ENCODE measurements at places on chromosomes 12 and 14.

DNA sequence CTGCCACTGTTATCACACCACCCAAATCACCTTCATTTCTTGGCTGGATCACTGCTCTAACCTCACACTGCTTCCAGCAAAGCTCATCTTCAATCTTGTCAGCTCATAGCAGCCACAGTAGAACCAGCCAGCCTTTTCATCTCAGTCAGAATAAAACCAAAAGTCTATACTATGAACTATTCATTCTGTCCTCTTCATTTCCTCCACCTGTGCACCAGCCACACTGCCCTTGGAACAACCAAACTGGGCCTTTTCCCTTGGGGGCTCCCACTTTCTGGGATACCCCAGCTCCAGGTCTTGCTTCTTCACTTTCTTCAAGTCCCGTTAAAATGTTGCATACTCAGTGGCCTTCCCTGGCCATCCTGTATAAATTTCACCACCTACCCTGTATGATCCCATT lies 234.4 kb upstream of the DAAM1 start:
- DNase-seq, result no peak

DNA sequence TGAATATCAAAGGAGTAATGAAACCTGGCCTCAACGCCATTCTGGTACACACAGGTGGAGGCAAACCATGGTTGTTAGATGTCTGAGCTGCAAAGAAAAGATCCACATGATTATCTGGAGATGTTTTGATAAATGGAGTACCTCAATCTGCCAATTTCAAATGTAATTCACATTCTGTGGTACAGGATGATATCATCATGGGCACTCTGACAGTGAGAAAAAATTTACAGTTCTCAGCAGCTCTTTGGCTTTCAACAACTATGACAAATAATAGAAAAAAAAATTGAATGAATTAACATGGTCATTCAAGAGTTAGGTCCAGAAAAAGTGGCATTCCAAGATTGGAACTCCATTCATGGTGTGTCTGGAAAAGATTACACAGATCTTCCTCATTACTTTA lies 17.3 kb downstream of the TMED8 start:
- no peak for DNase-seq

- DNase-seq, result no peak
Observed at GRCh38 chr14:84584511-84584910, 945.4 kb upstream of the FLRT2 start.

GRCh38 chr12:119419381-119419780 lies 84.9 kb downstream of the CCDC60 start:
- DNase-seq, result no peak

DNA sequence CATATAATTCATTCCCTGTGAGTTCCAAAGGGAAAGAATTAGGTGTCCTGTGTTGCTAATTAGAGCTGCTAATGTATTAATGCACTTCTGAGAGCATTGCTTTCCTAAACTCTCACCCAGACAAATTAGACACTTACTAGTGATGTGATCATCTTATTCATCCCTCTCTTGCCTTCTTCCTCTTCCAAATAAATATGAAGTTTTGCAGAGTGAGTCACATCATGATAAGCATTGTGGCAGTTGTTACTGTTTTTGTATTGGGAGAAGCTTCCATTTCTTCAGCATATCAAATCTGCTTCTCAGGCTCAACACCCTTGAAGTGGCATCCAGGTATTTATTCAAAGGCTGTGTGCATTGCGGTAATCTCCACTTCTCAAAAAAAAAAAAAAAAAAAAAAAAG lies 37.3 kb upstream of the E2F7 start:
- DNase-seq, result no peak

DNA sequence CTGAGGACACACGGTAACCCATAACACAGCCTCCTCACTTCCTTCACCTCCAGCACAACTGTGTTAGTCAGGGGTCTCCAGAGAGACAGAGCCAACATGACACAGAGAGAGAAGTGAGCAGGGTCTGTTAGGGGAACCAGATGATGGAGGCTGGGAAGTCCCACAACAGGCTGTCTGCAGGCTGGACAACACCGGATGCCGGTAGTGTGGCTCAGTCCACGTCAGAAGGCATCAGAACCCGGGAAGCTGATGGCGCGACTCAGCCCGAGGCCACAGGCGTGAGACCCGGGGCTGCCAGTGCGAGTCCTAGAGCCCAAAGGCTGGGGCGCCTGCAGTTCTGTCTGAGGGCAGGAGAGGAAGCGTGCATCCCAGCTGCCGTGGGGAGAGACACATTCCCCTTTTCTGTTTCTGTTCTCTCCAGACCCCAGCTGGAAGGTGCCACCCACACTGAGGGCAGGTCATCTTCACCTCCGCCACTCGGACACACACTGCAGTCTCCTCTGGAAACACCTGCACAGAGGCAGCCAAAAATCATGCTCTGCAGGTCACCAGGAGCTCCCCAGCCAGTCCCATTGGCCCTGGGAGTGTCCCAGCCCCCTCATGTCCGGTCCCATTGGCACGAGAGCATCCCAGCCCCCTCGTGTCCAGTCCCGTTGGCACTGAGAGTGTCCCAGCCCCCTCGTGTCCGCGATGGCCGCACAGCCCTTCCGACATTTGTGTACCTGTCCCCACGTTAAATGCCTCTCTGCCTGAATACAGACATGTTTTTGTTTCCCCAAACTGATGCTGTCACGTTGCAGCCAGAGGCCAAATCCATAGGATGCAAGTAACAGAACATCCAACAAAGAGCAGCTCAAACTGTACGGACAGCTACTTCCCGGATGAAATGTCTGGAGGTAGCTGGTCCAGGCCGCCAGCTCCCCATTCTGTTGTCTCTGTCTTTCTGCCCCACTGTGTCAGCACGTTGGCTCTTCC lies 7.9 kb upstream of the FBRSL1 start:
- no peak for DNase-seq

DNA sequence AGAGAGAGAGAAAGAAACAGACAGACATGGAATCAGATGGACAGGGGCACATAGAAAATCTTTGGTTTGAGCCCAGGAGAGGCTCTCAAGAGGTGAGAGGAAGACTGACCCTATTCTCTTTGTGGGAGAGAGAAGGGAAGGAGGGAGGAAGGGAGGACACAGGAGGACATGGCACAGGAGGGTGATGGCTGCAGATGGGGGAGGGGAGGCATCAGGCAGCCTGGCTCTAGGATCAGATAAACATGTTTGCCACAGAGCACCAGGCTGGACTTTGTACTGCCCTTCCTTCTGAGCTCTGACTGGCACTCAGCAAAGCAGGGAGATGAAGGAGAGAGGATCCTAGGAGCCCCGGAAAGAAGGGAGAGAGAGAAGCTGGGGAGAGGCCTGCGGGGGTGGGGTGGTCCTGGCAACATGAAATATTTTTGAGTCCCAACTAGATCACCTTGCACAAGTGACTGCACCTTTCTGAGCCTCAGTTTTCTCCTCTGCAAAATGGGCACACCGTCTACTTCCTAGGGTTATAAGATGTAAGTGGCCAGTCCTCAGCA lies 6.1 kb downstream of the HNF1A start:
- no peak for DNase-seq

GRCh38 chr12:54306925-54307741 lies 6.3 kb upstream of the NFE2 start:
- DNase-seq, result peak; percentile 99

GRCh38 chr14:92631098-92631497 lies 117.3 kb downstream of the LGMN start:
- DNase-seq, result no peak

DNA sequence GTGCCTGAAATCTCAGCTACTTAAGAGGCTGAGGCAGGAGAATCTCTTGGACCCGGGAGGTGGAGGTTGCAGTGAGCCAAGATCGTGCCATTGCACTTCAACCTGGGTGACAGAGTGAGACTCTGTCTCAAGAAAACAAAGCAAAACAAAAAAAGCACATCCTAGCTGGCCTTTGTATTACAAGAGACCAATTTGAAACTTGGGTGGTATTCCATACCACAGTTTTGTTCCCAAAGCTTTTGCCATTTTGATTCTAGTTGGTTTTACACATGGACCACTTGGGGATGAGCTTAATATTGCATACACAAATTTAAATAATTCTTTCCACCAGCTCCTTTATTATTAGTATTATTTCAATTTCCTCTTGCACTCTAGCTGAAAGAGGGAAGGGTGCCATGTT lies 276.9 kb upstream of the SLC16A7 start:
- DNase-seq, result no peak

GRCh38 chr14:21133901-21134300 lies 22.0 kb downstream of the OR5AU1 start:
- DNase-seq, result no peak

DNA sequence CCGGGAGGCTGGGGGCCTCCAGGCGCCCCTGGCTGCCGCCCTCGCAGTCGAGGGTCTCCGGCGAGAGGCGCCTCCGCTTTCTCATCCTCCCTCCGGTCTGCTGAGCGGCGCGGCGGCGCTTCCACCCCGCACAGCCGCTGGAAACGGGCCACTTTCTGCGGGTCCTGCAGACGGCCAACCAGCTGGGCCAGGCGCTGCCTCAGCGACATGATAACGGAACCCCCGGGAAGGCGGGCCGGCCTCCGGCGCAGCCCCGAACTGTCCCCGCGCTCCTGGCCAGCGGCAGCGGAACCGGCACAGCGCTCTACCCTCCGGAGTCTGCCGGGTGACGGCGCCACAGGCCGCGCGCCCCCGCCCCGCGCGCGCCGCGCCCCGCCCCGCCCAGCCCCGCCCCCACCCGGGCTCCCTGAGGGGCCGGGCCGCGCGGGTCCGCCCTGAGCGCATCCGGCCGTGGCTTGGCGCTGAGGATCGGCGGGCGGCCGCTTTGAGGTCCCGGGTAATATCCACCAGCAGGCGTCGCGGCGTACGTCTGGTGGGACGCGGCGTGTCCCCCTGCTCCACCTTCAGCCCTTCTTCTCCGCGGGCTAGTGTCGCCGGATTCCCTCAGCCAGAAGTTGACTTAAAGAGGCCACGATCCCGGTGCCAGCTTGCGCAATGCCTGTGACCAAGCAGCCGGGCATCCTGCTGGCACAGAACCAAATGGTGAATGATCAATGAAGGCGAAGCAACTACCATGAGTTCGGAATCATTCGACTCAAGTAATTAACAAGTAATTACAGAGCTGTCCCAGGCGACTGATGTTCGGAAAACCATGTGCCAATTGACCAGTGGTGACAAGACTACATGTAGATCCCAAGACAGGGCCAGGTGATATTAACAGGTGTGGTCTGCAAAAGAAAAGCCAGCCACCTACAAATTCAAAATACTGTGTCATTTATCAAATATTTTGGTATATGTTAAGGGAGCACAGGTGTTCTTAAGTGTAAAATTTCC lies at the start of gene SGPP1:
SGPP1 (minus strand) TSS at position 330 of the 993 bp plus-strand sequence; CDS start at position 209, 121 bp downstream.
- DNase-seq, result peak; percentile 89

DNA sequence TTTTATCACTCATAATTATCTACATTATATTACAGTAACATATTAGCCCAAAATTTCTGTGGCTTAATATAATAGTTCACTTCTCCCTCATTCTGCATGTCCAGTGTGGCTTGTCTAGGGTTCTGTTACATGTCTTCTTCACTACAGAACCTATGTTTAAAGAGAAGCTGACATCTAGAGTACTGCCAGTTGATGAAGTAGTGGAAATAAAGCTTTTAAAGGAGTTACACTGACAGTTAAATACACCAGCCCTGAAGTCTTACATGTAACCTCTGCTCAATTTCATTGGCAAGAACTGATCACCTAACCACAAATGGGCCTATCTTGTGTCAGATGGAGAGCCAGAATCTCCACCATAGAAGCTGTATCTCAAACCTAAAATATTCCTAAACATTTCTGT lies 32.9 kb downstream of the RPS6KA5 start:
- no peak for DNase-seq

GRCh38 chr12:111225307-111225706 lies 143.6 kb downstream of the PHETA1 start:
- no peak for DNase-seq

- DNase-seq, result peak; percentile 55
Observed at GRCh38 chr12:14417715-14418114, 52.2 kb downstream of the ATF7IP start.

DNA sequence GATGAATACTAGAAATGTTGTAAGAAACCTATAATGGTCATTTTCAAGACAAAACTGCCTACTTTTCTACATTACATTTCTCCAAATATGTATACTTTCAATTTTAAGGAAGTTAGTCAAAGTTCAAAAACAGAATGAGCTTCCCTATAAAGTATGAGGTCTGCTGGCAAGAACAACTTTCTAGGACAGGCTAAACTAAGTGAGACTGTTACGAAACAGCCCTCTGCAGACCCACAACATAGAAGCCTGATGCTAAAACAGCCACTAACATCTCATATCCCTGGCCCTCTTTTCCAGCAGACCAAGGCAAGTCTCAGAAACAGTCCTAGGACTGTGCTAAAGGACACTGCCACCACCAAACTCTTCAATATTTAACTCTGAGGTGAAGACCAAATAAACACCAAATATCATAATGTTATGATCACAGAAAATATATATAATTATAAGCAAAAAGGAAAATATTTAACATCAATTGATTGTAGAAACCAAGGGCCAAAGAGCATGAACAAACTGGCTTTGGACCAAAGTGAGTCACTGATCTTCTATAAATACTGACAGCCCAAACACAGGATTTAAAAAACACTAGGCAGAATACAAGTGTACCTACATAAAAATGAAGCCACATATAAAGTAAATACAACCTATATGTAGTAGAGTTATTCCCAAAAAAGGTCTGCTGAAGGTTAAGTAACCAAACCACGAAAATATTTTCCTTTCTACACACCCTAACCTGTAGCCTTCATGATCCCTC lies 27.7 kb downstream of the PPP4R3A start:
- DNase-seq, result peak; percentile 60

DNA sequence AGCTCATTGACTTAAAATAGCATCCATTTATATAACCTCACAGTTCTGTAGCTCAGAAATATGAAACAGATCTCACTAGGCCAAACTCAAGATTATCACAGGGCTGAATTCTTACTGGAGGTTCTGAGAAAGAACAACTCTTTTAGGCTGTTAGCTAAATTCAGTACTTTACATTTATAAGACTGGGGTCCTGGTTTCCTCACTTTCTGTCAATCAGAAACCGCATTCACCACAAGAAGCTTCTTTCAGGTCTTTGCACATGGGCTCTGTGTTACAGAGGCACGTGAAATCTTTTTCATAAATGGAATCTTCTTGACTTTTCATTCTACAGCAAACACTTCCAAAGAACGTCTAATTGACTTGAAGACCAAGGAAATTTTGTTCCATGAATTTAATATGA lies 876.3 kb upstream of the FOXG1 start:
- no peak for DNase-seq

GRCh38 chr12:100447381-100447780 lies 26.3 kb upstream of the NR1H4 start:
- no peak for DNase-seq

GRCh38 chr14:61484031-61484430 lies 162.7 kb downstream of the PRKCH start:
- DNase-seq, result no peak

- DNase-seq, result no peak
Observed at GRCh38 chr12:27592548-27592947, 68.5 kb downstream of the PPFIBP1 start.

- DNase-seq, result no peak
Observed at GRCh38 chr12:58727521-58727920, 192.8 kb downstream of the LRIG3 start.

- DNase-seq, result no peak
Observed at GRCh38 chr14:76490735-76491134, 114.8 kb downstream of the ESRRB start.

- no peak for DNase-seq
Observed at GRCh38 chr14:24121210-24121609, 6.5 kb upstream of the NRL start.

GRCh38 chr14:80714474-80714873 lies 227.1 kb downstream of the CEP128 start:
- peak; percentile 1 for DNase-seq

GRCh38 chr12:121467638-121468498 lies 68.0 kb downstream of the RNF34 start:
- DNase-seq, result no peak
